ENCODE measurements at places on chromosomes 1 and 21. TPM values are rescaled to one million over a fixed set of nuclear protein-coding genes. Genes with fewer than 3 reads are reported as not detected.

The SYF2 gene
- total RNA-seq, result 36.5 TPM

The UBE4B gene
- 40.9 TPM for total RNA-seq

The AQP10 gene
- not detected for total RNA-seq

The NIBAN1 gene
- total RNA-seq, result not detected

The FCAMR gene
- not detected for total RNA-seq

The ATAD3C gene
- total RNA-seq, result 2.1 TPM

The CYP4A11 gene
- total RNA-seq, result not detected

The HSD11B1 gene
- not detected for total RNA-seq

GRCh38 chr1:212638492-212639151, 30.1 kb downstream of the ATF3 start:
- no peak for DNase-seq

GRCh38 chr1:11746092-11746491, 10.2 kb downstream of the AGTRAP start:
- no peak for DNase-seq

DNA sequence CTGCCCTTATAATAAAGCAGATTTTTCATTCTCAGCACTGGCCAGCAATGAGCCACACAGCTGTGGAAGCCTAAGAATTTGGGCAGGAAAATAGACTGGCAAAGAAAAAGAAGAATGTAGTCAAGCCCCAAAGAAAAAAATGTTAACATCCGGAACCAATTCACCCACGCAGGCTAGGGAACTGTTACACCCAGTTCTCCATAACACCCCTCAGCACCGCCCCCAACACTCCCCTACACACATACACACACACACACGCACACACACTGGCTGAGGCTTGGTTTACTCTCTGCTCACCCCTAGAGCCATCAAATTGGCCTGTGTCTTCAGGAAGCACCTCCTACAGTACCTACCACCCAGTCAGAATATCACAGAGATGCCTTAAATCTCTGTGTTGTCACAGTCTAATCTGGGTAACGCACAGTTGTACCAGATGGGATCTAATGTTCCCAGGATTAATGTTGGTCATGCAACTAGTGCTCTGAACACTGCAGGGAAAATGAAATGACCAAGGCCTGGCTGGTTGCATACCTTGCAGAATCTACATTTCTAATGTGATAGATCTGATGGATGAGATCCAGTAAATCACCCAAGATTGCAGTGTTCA, 14.5 kb downstream of the TBX15 start:
- no peak for DNase-seq

- no peak for DNase-seq
Observed at GRCh38 chr1:32199043-32199716, 1.2 kb upstream of the CCDC28B start.

- no peak for DNase-seq
Observed at GRCh38 chr1:156177919-156178654, 15.8 kb upstream of the SLC25A44 start.

DNA sequence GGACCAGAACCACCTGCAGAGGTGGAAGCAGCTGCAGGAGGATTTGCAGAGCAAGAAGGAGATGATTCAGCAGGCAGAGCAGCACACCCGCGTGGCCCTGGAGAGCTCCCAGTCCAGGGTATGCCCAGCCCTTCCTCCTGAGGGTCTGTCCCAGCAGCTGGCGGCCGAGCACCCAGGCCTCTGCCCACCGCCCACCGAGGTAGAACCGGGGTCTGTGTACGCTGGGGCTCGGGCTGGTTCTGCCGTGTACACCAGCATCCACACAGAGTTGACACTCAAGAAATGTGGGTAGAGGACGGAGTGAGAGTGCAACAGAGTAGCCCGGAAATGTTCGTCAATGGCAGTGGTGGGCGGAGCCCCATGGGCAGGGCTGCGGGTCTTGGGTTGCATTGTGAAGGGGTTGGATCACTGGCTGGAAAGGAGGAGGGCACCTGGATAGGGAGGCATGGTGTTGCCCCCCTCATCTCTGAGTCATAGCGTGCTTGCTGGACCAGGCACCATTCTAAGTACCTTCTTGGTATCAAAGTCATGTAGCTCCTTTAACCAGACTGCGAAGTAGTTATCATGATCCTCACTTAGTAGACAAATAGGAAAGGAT, 5.1 kb upstream of the SMIM1 start:
- no peak for DNase-seq

- no peak for DNase-seq
Observed at GRCh38 chr1:61782771-61783170, 40.5 kb downstream of the PATJ start.

DNA sequence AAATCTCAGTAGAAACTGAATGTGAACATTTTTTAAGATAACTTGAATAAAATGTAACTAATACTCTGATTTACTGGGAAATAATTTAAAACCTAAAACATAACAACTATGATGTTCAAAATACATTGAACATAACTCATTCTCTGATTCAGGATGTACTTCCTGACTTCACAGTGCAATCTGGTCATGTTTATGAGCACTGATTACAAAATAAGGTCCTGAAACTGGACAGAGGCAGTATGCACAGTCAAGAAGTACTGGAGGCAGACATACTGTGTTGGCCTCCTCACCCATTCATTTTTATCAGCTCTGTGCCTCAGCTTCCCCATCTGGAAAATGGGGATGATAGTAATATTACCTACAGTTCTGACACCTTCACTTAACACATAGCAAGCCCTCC, 651.3 kb downstream of the PTPRC start:
- DNase-seq, result no peak

DNA sequence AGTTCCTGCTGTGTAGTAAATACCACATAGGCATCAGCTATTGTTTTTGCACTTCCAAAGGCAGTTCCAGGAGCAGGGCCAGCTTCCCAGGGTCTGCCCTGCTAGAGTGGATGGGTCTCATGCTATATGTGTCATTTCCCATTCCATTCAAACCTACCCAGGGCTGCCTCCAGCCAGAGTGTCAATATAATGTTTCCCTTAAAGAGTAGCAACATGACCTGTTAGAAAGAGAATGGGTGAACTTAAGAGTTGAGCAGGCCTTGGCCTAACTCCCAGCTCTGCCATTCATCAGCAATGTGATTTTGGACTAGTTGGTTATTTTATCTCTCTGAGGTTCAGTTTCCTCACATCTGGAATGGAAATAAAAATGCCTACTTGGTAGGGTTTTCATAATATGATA, 44.9 kb downstream of the RAB3B start:
- no peak for DNase-seq

DNA sequence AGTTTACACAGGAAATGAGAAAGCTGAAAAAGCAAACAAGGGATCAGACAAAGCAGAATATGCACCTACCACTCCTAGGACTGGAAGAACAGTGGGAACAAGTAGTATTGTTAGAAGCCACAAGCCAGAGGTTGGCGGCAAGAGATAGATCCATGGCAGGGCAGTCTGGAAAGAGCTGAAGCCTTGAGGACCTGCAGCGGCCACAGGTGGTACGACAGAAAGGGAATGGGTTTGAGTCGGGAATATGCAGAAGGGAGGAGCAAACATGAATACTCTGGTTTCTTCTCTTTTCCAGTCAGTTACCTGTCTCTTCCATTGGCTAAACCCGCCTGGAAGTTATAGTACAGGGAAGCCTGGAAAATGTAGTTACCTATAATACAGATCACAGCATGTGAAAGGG, 3.9 kb upstream of the PCNX2 start:
- DNase-seq, result no peak

- peak; percentile 43 for DNase-seq
Observed at GRCh38 chr1:155003227-155003765, 694 bp downstream of the ZBTB7B start.

DNA sequence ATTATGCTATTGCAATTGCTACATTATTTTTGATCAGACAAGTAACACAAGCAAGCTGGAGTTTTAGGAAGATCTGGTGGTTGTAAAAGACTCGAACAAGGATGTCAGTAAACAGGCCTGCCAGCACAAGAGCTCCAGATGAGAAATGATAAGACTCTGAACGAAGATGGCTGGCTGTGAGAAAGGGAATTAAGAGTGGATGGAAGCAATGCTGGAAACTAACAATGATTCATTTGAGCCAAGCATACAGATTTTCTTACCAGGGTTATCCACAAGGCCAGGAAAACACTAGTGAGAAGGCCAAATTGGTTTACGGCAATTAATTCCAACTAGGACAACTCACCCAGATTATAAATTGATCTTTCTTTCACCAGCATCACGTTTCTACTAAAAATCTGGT, 54.2 kb downstream of the NRIP1 start:
- no peak for DNase-seq
